ENCODE measurements at places on chromosomes 5 and 9.

DNA sequence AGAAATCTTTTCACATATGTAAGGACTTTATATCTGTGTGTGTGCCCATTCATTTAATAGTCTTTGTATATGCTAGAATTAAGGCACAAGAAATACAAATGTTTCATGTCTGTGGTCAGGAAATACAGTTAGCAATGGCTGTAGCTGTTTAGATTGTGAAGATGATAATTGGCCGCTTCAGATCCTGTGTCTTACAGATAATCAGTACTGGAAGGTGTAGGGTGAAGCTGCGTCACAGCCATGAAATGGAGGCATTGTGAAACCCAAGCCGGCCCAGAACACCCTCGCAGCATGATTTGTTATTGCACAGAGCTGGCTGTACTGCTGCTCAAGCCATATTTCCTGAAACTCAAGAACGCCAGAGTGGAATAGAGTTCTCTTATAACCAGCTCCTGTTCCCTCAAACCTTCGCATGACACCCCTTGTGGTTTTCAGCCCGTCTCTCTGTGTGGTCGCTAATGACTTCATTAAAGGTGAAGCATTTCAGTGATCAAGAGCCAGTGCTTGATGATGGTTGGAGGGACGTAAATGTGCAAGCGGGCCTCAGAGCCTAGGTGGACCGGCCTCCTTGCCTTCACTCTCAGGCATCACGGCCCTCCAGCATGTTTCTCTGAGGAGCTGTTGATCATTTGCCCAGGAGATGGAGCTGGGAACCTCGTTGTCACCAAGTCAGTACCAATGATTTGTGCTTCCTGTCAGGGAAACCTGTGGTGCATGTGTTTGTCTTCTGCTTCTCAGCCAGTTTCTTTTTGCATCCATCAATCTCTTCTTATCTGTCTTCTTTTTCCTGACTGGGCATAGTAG, 80.1 kb downstream of the F2RL2 start:
- peak; percentile 6 for DNase-seq

GRCh38 chr9:124574534-124575375, 67.6 kb upstream of the NR5A1 start:
- DNase-seq, result no peak

DNA sequence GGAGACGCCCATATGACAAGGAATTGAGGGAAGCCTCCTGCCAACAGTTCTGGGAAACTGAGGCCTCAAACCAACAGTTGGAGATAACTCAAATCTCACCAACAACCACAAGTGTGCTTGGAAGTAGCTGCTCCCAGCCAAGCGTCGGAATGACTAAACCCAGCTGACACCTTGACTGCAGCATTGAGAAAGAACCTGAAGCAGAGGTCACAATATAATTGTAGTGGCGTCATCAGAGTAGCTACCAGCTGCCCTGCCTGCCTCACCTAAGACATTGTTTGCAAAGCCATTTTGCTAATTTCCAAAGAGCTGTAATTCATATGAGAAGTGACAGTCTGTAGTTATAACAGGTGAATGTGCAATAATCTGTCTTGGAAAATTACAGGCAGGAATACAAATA, 40.8 kb upstream of the ANKRD31 start:
- no peak for DNase-seq

GRCh38 chr5:93257616-93258015, 323.4 kb downstream of the NR2F1-AS1 start:
- no peak for DNase-seq

DNA sequence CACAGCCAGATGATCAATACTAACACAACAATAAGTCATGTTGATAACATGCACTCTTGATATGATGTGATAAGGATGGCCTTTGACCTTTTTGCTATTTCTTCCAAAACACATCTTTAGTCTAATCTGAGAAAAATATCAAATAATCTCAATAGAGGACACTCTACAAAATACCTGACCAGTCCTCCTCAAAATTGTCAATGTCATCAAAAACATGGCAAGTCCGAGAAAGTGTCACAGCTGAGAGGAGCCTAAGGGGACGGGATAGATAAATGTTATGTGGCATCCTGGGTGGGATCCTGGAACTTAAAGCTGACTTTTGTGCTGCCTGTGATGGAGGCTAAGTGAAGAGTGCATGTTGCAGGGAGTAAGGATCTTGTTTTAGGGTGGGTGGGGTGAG, 699.6 kb upstream of the ADAMTS16 start:
- no peak for DNase-seq

GRCh38 chr9:135821733-135822373, 85.5 kb downstream of the CAMSAP1 start:
- DNase-seq, result no peak

- DNase-seq, result peak; percentile 56
Observed at GRCh38 chr5:134874831-134875655, 872 bp downstream of the TXNDC15 start.

DNA sequence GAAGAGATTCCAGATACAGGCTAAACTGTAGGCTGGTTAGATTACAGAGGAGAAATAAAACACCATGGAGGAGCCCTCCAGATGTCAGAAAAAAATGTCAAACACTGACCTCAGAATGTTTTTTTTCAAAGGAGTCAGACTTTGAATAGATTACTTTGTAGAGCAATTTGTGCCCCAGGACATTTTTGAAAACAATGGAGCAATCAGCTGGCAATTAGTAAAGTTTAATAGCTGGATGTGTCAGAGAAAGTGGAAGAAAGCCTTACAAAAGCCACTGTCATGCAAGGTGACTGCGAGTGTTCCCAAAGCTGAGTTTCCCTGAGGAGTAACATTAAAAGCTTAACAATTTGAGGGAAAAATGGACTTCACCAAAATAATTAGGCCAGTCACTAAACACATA, 417.8 kb upstream of the CTNND2 start:
- no peak for DNase-seq

- no peak for DNase-seq
Observed at GRCh38 chr5:43320846-43321245, 7.6 kb upstream of the HMGCS1 start.

DNA sequence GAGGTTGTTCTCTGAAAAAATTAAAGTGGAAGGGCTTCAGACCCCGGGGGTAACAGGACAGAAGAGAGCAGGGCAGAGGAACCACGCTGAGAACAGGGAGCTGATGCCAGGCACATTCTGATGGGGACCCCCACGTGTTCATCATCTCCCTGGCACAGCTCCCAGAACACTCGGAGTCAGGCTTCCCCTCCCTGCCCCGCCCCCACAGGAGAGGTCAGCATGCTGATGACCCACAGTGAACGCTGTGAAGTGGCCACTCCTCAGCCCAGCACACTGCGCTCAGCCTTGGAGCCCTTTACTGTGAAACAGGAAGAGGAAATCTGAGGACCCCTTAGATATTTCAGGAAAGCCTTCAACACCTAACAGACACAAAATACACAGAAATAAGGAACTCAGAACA, 16.4 kb downstream of the RETREG1 start:
- DNase-seq, result no peak

DNA sequence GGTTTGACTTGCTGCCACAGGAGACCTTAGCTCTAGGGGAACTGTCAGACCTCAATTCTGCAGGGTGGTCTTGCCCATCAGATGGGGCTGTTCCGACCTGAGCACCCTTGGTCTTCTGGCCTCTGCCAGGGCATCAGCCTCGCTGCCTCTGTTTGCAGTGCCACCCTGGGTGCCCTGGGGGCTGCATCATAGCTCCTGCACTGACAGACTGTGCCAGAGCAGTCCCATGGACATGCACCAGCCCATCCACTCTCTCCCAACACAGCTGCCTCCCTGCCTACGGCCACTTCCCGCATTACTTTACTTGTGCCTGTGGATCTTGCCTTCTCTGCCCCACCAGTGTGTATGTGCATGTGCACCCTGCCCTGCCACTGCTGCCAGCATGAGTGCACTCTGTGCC, 884.7 kb upstream of the ARRDC3 start:
- no peak for DNase-seq

DNA sequence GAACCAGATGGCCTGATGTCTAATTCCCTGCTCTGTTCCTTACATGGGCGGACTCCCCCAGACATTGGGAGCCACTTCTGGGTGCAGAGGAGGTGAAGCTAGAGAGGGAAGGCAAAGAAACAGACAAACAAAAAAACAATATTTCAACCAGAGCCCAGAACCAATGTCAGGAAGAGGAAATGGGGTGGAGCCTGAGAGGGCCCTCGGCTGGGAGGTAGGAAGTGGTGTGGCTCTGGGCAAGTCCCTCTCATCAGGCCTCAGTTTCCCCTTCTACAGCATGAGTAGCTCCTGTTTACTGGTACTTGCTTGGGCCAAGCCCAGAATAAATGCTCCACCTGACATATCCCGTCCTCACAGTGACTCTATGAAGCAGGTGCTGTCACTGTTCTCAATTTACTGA, 11.1 kb downstream of the SH2D3C start:
- no peak for DNase-seq

GRCh38 chr9:3842839-3843238, 317.0 kb upstream of the RFX3 start:
- no peak for DNase-seq

- no peak for DNase-seq
Observed at GRCh38 chr5:148928141-148928540, 101.7 kb downstream of the ADRB2 start.

DNA sequence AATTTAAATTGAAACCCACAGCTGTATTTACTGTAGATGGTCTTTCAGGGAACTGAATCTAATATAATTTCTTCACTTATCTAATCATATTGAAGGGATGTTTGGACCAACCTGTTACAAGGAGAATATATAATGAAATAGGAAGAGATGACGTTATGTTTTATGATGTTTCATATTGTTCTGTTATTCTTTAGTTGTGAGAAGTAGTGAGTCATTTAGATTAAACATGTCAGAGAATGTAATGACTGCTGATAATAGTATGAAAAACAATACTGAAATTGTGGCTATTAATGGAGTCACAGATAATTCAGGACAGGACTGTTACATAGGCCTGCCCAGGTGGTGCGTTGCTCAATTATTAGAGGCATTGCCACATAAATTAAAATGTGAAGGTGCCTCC, 1993.4 kb downstream of the EFNA5 start:
- DNase-seq, result no peak

DNA sequence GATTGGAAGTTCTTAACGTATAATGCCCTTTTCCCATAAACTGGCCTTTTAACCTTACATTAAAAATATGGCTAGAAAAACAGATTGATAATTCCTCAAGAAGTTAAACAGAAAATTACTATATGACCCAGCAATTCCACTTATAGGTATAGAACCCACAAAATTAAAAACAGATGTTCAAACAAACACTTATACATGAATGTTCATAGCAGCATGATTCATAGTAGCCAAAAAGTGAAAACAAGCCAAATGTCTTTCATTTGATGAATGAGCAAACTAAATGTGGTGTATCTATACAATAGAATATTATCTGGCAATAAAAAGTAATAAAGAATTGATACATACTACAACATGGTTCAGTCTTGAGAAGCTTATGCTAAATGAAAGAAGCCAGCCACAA, 35.5 kb downstream of the POU5F2 start:
- no peak for DNase-seq

GRCh38 chr9:94916956-94917355, 190.5 kb downstream of the AOPEP start:
- no peak for DNase-seq
